ENCODE measurements at places on chromosomes 16 and 17. TPM values are rescaled to one million over a fixed set of nuclear protein-coding genes. Genes with fewer than 3 reads are reported as not detected.

The PIMREG gene
- total RNA-seq, result 81.5 TPM

The ARL5C gene
- not detected for total RNA-seq

The AMFR gene
- 104 TPM for total RNA-seq

The DRC7 gene
- total RNA-seq, result not detected

The ABCA8 gene
- total RNA-seq, result 5.4 TPM

The MAF gene
- 0.89 TPM for total RNA-seq

The CETP gene
- total RNA-seq, result not detected

The ZNRF1 gene
- 23.6 TPM for total RNA-seq

The MPV17L gene
- 0.59 TPM for total RNA-seq

The CHD9 gene
- total RNA-seq, result 15.6 TPM

The LGALS9B gene
- total RNA-seq, result not detected

The SLFN12 gene
- 11.6 TPM for total RNA-seq

The TMEM114 gene
- not detected for total RNA-seq

The PERCC1 gene
- not detected for total RNA-seq

The TEKT5 gene
- not detected for total RNA-seq

The GAST gene
- total RNA-seq, result not detected

The GPT2 gene
- total RNA-seq, result 27.1 TPM

The ZNF689 gene
- total RNA-seq, result 6.4 TPM

The GNG13 gene
- total RNA-seq, result not detected

The EIF1 gene
- 86.2 TPM for total RNA-seq

The CEP112 gene
- total RNA-seq, result 3.5 TPM

The KCNH6 gene
- total RNA-seq, result not detected

The CDH8 gene
- not detected for total RNA-seq

The PRCD gene
- 2.2 TPM for total RNA-seq

The CA7 gene
- not detected for total RNA-seq

The TP53TG3 gene
- total RNA-seq, result not detected

The ENPP7 gene
- not detected for total RNA-seq

The NOG gene
- total RNA-seq, result 0.30 TPM

The ZNF286A gene
- total RNA-seq, result 30.6 TPM

The CCT6B gene
- total RNA-seq, result 0.15 TPM

The RASD1 gene
- 0.84 TPM for total RNA-seq

The KRTAP9-4 gene
- not detected for total RNA-seq

The PDIA2 gene
- total RNA-seq, result 0.17 TPM

The TSNAXIP1 gene
- 1.2 TPM for total RNA-seq

The RNF222 gene
- total RNA-seq, result not detected

The WIPF2 gene
- 5.5 TPM for total RNA-seq

The ABCA9 gene
- not detected for total RNA-seq

The CLDN9 gene
- total RNA-seq, result not detected

The TRIM65 gene
- total RNA-seq, result 23.4 TPM

The METRN gene
- total RNA-seq, result 68.7 TPM

The ITGAE gene
- total RNA-seq, result 28.7 TPM

The RHOT2 gene
- total RNA-seq, result 63.4 TPM

The IGF2BP1 gene
- total RNA-seq, result 10.3 TPM

The EFNB3 gene
- 0.67 TPM for total RNA-seq

The MYH2 gene
- total RNA-seq, result not detected

The CCL8 gene
- not detected for total RNA-seq

The PLXDC1 gene
- total RNA-seq, result under 0.01 TPM

The LITAFD gene
- not detected for total RNA-seq

The SPATA22 gene
- not detected for total RNA-seq

The CDR2L gene
- 15.8 TPM for total RNA-seq

The IRF8 gene
- total RNA-seq, result not detected

The STAT5A gene
- total RNA-seq, result 11.8 TPM

All from bronchus fibroblast of lung (primary cell).